ENCODE measurements at places on chromosomes 3 and 15.

DNA sequence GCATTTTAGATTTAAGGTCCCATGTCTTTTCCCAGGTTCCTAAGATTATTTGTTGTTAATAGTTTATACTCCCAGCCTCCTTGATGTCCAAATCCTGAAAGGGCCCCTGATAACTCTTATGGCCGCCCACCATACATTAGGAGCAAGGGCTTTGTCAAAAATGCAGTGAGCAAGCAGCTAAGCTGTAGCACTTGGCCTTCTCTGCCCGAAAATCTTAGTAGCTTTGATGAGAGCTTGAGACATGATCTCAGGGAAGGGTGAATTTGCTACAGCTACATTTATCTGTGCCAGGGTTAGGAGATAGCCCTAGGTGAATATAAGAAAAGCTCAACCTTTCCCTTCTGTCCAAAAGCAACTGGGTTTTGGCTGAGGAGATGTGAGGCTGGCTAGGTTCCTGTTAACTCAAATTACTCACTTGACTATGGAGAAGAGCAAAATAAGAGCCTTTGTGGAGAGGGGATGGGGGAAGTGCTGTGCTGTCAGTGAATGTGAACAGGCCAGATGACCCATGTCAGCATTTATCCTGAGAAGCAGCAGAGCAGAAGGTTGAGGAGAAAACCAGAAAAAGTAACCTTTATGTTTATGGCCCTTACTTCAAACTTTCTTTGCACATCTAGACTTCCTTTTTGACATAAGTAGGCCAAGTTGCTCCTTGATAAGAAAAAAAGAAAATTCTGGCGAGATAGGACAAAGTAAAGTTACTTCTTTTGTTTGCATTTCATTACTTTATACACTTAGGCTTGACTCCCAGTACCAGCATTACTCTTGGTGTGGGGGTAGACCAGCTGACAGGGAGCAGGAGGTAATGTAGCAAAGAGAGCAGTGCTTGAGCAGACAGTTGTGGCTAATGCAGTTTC lies 21.1 kb downstream of the MAPK6 start:
- DNase-seq, result no peak

DNA sequence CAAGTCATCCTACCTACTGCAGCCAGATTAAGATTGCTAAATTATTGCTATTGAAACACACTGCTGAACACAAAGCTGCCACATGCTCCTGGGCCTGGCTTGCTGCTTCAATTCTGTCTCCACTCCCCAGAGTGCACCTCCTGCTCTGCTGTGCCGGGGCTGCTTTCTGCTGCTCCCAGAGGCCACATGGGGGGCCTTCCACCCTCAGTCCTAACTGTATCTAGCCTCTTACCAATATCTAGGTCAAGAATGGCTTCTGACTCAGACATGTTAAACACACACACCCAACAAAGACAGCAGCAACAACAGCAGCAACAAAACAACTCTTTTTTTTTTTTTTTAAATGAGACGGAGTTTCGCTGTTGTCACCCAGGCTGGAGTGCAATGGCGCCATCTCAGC lies 33.0 kb downstream of the MYZAP start:
- DNase-seq, result no peak

DNA sequence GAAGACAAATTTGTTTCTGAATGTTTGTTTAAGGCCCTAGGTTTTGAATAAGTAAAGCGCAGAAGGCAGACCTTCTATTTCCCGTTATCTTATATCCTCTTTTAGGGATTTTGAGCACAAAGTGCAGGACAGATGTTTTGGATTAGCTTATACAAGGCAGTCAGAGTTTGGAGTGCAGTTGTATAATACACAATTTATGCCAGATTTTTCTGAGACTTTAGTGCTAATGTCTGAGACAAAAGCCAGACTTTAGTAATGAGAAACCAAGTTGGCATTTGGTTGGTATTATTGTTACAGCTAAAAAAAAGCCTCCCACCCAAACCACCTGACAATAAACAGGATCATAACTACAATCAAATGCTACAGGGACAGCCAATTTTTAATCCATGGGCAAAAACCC lies 309.9 kb upstream of the SATB1 start:
- no peak for DNase-seq

DNA sequence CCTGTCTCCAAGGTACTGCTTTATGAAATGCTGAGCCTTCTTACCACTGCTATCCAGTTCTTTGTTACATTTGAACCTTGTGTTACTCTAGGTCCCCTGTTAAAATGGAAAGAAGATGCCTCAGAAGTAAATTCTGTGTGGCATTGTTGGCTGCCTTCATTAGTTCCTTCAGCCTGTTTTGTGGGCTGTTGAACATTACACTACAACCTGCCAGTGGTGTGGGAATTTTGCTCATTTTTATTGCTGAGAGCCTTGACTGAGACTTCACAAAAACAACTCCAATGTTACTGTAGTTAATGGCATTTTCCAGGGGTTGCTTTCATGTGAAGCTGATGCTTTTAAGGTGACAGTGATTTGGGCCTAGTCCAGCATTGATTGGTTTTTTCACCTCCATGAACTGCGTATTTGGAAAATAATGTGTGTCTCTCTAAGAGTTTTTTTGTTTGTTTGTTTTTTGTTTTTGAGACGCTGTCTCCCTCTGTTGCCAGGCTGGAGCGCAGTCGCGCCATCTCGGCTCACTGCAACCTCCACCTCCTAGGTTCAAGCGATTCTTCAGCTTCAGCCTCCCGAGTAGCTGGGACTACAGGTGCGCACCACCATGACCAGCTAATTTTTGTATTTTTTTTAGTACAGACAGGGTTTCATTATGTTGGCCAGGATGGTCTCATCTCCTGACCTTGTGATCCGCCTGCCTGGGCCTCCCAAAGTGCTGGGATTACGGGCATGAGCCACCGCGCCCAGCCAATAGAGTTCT lies 4.3 kb downstream of the MAPK6 start:
- no peak for DNase-seq

DNA sequence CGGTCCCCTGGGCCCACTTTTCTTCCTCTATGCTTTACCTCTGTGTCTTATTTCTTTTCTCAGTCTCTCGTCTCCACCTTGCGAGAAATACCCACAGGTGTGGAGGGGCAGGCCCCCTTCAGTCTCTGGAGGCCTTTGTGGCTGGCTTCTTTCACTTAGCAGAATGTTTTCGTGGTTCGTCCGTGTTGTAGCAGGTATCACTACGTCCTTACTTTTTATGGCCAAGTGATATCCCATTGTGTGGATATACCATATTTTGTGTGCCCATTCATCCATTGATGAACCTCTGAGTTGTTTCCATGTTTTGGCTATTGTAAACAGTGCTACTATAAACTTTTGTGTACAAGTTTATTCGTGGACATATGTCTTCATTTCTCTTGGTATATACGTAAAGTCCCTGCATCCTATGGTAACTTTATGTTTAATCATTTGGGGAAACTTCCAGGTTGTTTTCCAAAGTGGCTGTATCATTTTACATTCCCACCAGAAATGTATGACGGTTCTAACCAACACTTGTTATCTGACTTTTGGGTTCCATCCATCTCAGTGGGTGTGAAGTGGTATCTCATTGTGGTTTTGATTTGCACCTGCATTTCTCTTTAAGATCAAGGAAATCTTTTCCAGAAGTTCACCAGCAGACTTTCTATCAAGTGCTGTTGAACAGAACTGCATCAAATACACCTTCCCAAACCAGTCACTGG lies 5.6 kb downstream of the PIGZ start:
- no peak for DNase-seq

GRCh38 chr3:142929890-142930289 lies 33.6 kb downstream of the PAQR9 start:
- DNase-seq, result no peak

GRCh38 chr3:127560051-127560787 lies 30.3 kb downstream of the TPRA1 start:
- no peak for DNase-seq

GRCh38 chr3:152160350-152161011 lies 108.2 kb upstream of the MBNL1 start:
- DNase-seq, result no peak

- no peak for DNase-seq
Observed at GRCh38 chr15:66900586-66901310, 164.7 kb upstream of the SMAD3 start.

DNA sequence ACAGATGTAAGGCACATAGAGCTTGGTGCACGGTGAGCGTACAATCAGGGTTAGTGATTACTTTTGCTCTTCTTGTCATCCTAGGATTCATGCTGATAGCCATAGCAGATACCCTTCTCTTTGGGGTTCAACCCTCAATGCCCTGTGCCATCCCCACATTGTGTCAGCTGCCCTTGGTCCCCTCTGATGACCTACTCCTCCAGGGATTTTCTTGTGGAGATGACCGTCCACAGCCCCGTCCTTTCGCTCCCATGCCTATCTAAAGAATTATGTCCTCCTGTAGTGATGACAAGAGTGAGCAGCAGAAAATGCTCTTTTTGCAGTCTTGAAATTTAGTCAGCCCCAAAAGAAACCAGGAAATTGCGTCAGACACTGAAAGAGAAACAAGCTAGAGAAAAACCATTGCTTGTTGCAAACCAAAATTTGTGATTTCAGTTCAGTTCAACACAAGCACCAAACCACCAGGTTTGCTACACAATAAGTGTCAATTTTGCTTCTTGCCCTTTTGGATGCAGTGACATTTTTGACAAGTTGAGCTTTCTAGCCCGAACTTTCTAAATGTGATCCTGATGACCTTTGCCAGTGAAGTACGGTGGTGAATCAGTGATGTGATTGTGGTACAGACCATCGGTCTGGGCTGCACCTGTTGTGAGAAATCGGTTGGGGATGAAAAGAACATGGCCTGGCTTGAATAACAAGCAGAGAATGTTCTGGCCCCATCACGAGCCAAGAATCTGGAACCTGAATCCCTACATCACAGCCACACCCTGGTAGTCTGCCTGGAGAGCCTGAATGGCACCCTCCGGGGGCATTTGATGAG lies 41.3 kb downstream of the CMTM7 start:
- no peak for DNase-seq

- no peak for DNase-seq
Observed at GRCh38 chr3:172171396-172172075, 132.2 kb downstream of the FNDC3B start.

DNA sequence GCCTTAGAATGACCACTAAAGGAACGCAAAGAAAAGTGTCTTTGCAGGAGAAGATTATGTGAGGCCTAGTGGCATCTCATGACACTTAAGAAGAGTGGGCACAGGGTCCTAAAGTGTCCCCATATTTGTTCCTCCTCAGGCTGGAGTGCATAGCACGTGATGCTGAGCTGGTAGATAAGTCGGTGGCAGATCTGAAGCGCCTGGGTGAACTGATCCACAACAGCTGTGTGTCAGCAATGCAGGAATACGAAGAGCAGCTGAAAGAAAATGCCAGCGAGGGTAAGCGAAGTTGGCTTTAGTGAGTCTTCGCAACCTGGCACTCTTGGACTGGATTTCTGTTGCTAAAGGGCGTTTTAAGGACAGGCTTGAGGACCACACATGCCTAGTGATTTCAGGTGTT lies 92.6 kb downstream of the CHD2 start:
- no peak for DNase-seq

GRCh38 chr15:53869044-53869805 lies 109.0 kb upstream of the UNC13C start:
- no peak for DNase-seq

DNA sequence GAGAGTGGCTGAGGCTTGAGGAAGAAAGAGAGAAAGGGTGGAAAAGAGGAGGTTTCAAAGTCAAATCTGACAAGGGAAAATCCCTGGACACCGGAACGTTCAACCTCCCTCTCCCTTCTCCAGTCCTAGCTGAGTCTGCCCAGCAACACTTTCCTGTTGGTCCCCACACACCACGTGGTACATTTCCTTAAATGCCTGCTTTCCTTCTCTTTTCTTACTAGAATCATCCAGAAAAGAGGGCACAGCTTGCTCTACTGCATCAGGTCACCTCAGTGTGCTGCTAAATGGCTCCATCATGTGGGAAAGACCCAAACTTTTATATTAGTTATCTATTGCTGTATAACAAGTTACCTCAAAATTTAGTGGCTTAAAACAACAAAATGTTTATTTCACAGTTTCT lies 181.2 kb downstream of the NECTIN3 start:
- peak; percentile 13 for DNase-seq

DNA sequence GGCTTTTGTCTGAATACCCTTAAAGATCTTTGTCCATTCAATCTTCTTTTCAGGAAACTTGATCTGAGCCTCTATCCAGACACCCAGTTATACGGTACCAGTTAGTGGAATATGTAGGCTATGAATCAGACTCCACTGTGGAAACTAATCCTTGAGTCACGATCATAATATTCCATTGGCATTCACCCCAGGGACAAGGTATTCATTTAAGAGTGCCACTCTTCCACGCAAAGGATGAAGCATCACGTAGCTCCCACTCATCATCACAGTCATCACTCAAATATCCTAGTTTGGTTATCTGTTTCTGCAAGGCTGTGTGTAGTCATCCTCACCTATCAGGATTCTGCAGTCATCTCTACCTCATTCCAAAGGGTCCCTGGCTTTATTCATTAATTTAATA lies 85.6 kb downstream of the NEDD4 start:
- DNase-seq, result peak; percentile 99

DNA sequence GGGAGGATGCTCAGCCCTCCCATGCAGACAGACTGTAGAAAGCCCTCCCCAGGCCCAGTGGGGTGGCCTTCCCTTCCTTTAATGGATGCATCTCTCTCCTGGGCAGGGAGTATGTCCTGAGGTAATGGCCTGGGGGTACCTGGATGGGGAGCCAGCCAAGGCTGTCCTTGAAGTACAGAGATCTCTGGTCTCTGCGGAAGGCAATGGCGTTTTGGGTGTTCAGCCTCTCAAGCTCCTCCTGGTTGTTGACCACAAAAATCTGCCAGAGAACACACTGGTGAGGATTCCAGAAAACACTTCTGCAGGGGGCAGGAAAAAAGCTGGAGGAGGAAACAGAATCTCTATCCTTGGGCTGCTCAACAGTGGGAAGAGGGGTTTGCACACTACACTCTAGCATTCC lies 28.9 kb downstream of the EAF1 start:
- DNase-seq, result no peak

GRCh38 chr3:33202711-33203457 lies 15.7 kb downstream of the SUSD5 start:
- no peak for DNase-seq

DNA sequence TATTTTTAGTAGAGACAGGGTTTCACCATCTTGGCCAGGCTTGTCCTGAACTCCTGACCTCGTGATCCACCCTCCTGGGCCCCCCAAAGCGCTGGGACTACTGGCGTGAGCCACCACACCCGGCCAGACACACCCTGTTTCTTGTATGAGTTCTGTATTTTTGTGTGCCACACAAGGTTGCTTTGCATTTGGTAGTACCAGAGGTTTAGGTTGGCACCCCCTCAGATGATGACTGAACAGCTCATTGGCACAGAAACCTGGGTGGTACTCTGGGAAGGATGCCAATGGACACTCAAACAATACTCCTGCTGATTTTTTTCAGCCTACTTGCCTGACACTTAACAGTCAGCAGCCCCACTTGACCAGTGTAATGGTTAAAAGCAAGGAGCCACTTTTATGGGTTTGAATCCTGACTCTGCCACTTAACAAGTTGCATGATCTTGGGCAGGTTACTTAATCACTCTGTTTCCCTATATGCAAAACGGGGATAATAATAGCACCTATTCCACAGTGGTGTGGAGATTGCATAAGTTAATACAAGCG lies 39.2 kb upstream of the BCL2A1 start:
- DNase-seq, result no peak

- DNase-seq, result no peak
Observed at GRCh38 chr3:187223799-187224198, 26.5 kb downstream of the RTP1 start.
